ENCODE measurements at places on chromosomes 12 and 14. TPM values are rescaled to one million over a fixed set of nuclear protein-coding genes. Genes with fewer than 3 reads are reported as not detected.

- peaks cover 22% of the 10 kb centered on the region for H3K36me3 ChIP-seq
- DNase-seq: no peak
- H3K27me3 ChIP-seq: no peaks in the 10 kb centered on the region
- H3K4me1 ChIP-seq: peaks cover 58% of the 10 kb centered on the region
Observed at GRCh38 chr12:26954027-26954426, 15.8 kb downstream of the FGFR1OP2 start.

KCNC2 gene
- total RNA-seq: not detected

GRCh38 chr12:43742106-43742505 is 16.5 kb downstream of the PUS7L start:
- no peak overlapping the region for H3K27ac ChIP-seq
- H3K4me1 ChIP-seq: no peaks in the 10 kb centered on the region
- no peaks in the 10 kb centered on the region for H3K27me3 ChIP-seq
- H3K4me3 ChIP-seq: no peak overlapping the region

FGF6 gene
- total RNA-seq: not detected

BCAT1 gene
- total RNA-seq: 2.2 TPM

DNA sequence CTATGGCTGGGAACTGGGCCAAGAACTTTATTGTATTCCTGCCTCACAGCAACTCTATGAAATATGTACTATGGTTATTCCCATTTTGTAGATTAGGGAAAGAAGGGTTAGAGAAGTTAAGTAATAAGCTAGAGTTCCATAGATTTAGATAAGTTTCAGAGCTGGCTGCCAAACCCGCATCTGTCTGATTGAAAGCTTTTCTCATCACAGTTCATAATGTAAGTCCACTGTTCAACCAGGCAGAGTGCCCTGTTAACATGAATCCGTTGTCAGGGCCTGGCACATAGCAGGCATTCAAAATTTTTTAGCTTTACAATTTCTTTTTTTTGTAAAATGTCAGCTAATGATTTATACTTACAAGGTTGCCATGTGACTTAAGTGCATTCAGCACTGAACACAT is 467.3 kb downstream of the NRXN3 start:
- peaks cover 7% of the 10 kb centered on the region for H3K27me3 ChIP-seq
- no peaks in the 10 kb centered on the region for H3K4me1 ChIP-seq
- no peak overlapping the region for H3K4me3 ChIP-seq
- no peaks in the 10 kb centered on the region for H3K36me3 ChIP-seq

HOXC11 gene
- not detected for total RNA-seq

DNA sequence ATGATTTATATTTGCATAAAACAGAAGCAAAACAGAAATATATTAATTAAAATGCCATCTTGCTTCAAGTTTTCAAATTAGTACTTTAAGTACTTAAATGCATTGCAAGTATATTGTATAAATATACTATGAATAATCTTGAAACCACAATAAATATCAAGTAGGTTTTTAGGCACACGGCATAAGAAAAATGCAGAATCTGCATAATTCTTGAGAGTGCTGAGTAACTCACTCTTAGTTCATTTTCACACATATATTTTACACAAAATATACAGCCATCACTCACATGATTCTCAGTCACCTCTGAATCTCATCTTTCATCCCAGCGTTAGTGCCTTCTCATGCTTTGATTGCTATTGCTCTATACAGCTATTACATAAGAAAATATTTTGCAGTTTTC is 51.9 kb downstream of the SLC6A15 start:
- no peak for DNase-seq
- H3K36me3 ChIP-seq: no peaks in the 10 kb centered on the region
- no peaks in the 10 kb centered on the region for H3K4me1 ChIP-seq
- no peak overlapping the region for H3K27ac ChIP-seq
- peaks cover 17% of the 10 kb centered on the region for H3K27me3 ChIP-seq

GRCh38 chr12:53474819-53475218 is 22.9 kb downstream of the PCBP2 start:
- peak overlapping the region; percentile 87 for H3K27ac ChIP-seq
- peak overlapping the region; percentile 53 for H3K4me3 ChIP-seq
- no peak for DNase-seq
- no peaks in the 10 kb centered on the region for H3K27me3 ChIP-seq
- H3K4me1 ChIP-seq: peaks cover 61% of the 10 kb centered on the region

DNA sequence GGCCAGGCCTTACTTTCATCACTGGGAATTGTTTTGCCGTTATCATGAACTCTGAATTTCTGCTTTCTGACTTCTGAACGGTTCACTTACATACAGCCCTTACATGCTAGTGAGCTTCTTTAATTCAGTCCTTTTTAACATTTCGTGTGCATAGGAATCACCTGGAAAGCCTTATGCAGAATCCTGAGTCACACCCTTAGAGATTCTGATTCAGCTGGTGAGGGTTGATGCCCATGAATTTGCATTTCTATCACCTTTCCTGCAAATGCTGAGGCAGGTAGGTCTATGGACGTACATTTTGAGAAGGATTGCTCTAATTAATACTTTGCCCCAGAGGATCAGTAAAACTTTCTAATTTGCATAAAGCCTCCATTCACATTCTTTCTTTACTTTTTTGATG is 44.0 kb downstream of the PPHLN1 start:
- peak overlapping the region; percentile 0 for H3K27ac ChIP-seq
- no peak overlapping the region for H3K4me3 ChIP-seq
- H3K36me3 ChIP-seq: peaks cover 30% of the 10 kb centered on the region
- peaks cover 4% of the 10 kb centered on the region for H3K4me1 ChIP-seq
- H3K27me3 ChIP-seq: no peaks in the 10 kb centered on the region

GRCh38 chr14:22646570-22647254 is 2.6 kb upstream of the OR6J1 start:
- no peak overlapping the region for H3K27ac ChIP-seq
- no peaks in the 10 kb centered on the region for H3K27me3 ChIP-seq
- peaks cover 2% of the 10 kb centered on the region for H3K4me1 ChIP-seq
- no peak overlapping the region for H3K4me3 ChIP-seq
- no peak for DNase-seq

CATSPERB gene
- 4.6 TPM for total RNA-seq

INHBC gene
- 0.19 TPM for total RNA-seq

- H3K4me3 ChIP-seq: no peak overlapping the region
- H3K27me3 ChIP-seq: no peaks in the 10 kb centered on the region
- H3K27ac ChIP-seq: no peak overlapping the region
- no peaks in the 10 kb centered on the region for H3K36me3 ChIP-seq
- H3K4me1 ChIP-seq: peaks cover 9% of the 10 kb centered on the region
Observed at GRCh38 chr14:98069712-98070171, 1202.3 kb downstream of the BCL11B start.

ARHGEF25 gene
- total RNA-seq: 0.27 TPM

GRCh38 chr12:14723763-14724162 is 27.4 kb upstream of the GUCY2C start:
- no peak overlapping the region for H3K27ac ChIP-seq
- peaks cover 4% of the 10 kb centered on the region for H3K36me3 ChIP-seq

DNA sequence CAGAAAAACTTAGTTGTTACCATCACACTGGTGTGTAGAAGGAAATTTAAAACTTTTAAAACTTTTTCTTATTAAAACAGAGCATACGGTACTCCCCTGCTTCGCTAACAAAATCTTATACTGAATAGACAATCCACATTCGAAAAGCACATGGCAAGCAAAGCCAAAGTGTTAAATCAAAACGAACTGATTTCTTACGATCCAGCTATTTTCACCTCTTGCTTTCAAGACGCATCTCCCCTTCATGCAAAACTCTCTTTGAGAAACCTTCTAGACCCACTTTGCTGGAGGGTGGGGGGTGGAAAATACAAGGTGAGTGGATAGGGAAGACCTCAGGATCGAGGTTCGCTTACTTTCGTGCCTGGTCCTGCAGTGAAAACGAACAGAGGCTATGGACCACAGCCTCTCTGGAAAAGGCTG is 328 bp downstream of the INTS13 start:
- peak overlapping the region; percentile 94 for H3K4me3 ChIP-seq
- H3K4me1 ChIP-seq: peaks cover 81% of the 10 kb centered on the region
- H3K27ac ChIP-seq: peak overlapping the region; percentile 99
- peaks cover 7% of the 10 kb centered on the region for H3K36me3 ChIP-seq

DNA sequence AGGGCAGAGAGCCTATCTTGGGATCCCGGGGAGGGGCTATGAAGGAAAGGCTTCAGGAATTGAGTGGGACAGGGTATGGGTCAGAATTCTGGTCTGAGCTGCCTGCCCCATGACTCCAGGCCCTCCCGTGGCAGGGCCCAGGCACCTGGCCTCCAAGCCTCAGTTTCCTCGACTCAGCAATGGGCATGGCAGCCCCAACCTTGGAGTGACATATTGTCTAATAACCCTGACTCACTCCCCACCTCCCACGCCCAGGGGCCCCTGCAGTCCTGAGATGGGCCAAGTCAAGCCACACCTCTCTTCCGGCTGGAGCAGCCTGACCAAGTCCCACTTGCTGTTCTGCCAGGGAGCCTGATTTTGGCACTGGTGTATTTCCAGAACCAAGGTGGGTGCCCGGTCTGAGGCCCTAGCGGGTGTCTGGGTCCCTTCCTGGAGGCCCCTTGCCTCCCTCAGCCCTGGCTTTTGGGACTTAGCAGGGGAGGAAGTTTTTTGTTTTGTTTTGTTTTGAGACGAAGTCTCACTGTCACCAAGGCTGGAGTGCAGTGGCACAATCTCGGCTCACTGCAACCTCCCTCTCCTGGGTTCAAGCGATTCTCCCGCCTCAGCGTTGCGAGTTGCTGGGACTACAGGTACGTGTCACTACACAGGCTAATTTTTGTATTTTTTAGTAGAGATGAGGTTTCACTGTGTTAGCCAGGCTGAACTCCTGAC is 40.3 kb upstream of the RCOR1 start:
- H3K27ac ChIP-seq: no peak overlapping the region
- peaks cover 3% of the 10 kb centered on the region for H3K4me1 ChIP-seq
- peaks cover 5% of the 10 kb centered on the region for H3K27me3 ChIP-seq
- no peak overlapping the region for H3K4me3 ChIP-seq
- DNase-seq: no peak

DNA sequence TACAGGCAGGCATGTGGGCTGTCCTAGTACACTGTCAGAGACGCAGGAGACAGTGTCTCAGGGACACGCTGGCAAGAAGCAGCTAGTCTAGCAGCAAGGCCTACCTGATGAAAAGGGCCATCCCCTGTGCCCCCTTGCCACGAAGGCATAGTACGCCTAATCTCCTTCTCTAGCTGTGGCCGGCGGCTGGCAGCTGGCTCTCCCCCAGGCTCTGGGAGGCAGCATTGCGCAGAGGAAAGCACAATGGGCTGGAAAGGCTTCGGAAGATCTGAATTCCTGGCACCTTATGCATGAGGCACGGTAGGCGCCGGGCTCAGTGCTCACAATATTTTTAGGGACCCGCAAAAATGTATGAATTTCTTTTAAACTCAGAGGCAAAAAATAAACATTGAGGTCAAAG is 16.0 kb upstream of the PLEKHH1 start:
- no peaks in the 10 kb centered on the region for H3K36me3 ChIP-seq
- H3K4me1 ChIP-seq: peaks cover 38% of the 10 kb centered on the region
- H3K27me3 ChIP-seq: peaks cover 5% of the 10 kb centered on the region
- no peak overlapping the region for H3K4me3 ChIP-seq
- no peak for DNase-seq

GRCh38 chr12:64691227-64691794 is 67.9 kb downstream of the GNS start:
- H3K4me1 ChIP-seq: peaks cover 45% of the 10 kb centered on the region
- no peak for DNase-seq
- H3K27me3 ChIP-seq: no peaks in the 10 kb centered on the region
- peaks cover 75% of the 10 kb centered on the region for H3K36me3 ChIP-seq
- peak overlapping the region; percentile 92 for H3K27ac ChIP-seq

DNA sequence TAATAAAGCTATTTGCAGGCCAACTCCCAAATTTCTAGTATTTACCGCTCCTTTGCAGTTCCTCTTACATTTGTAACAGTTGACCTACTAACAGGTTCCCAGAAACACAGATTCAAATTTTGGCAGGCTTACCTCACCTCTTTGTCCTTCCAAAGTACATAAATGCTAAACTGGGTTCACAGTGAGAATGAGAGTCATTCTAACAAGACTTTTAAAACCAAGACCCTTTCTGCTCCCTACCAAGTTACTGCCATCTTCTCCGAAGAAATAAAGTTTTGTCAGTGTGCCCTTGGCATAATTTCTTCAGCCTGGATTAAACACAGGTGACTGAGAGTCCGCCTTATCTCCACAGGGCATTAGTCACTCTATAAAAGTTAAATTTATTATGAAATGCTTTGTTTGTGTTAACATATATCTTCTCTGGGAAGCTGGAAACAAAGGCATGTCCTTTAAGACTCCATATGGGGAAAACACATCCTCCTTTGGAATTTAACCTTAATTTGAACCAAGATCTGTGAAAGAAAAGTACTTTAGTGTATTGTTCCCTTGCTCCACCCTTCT is 28.2 kb downstream of the FOXA1 start:
- no peaks in the 10 kb centered on the region for H3K36me3 ChIP-seq
- no peaks in the 10 kb centered on the region for H3K4me1 ChIP-seq
- H3K27me3 ChIP-seq: peaks cover 4% of the 10 kb centered on the region
- DNase-seq: no peak

- no peak for DNase-seq
- no peaks in the 10 kb centered on the region for H3K4me1 ChIP-seq
- H3K4me3 ChIP-seq: no peak overlapping the region
- no peak overlapping the region for H3K27ac ChIP-seq
- no peaks in the 10 kb centered on the region for H3K36me3 ChIP-seq
Observed at GRCh38 chr14:103232031-103232808, 101.8 kb upstream of the EIF5 start.

CLEC1A gene
- not detected for total RNA-seq

SERPINA9 gene
- not detected for total RNA-seq

DNA sequence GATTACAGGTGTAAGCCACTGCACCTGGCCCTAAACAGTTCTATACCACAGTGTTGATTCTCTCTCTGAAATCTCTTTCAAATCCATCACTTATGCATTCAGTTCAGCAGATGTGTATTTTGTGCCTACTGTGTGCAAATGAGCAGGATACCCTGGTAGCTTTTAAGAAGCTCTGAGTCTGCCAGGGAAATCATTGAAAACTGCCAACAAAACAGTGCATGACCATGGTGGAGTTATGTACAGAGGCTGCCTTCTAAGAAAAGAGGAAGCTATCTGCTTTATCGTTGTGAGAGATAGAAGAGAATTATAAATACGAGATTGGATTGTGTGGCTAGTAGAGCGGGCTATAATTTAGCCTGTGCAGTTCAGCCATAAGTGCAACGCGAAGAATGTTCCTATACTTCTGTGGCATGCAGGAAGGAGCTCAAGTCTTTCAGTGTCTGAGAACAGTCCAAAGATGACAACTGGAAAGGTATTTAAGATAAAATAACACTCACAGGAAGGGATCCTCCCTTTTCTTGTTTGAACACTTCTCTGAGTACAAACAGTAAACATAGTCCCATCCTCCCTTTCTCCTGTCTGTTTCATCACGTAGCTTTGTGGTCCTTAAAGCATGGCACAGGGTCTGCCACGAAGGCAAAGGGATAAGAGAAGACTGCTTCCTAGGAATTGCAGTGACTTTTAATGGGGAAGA is 4.3 kb downstream of the DIP2B start:
- no peak for DNase-seq
- H3K36me3 ChIP-seq: no peaks in the 10 kb centered on the region
- peak overlapping the region; percentile 94 for H3K4me3 ChIP-seq
- H3K4me1 ChIP-seq: peaks cover 61% of the 10 kb centered on the region

FAM186B gene
- total RNA-seq: 0.33 TPM

IAPP gene
- not detected for total RNA-seq

KRT2 gene
- total RNA-seq: 0.62 TPM

SNAPC1 gene
- 4.0 TPM for total RNA-seq

LUM gene
- not detected for total RNA-seq

EFCAB11 gene
- 2.4 TPM for total RNA-seq

- H3K4me3 ChIP-seq: no peak overlapping the region
- H3K27me3 ChIP-seq: no peaks in the 10 kb centered on the region
- H3K36me3 ChIP-seq: no peaks in the 10 kb centered on the region
- no peaks in the 10 kb centered on the region for H3K4me1 ChIP-seq
Observed at GRCh38 chr14:65179918-65180724, 77.8 kb upstream of the MAX start.

HOXC10 gene
- not detected for total RNA-seq

- no peaks in the 10 kb centered on the region for H3K36me3 ChIP-seq
- H3K4me1 ChIP-seq: no peaks in the 10 kb centered on the region
- no peak overlapping the region for H3K4me3 ChIP-seq
- DNase-seq: no peak
- no peak overlapping the region for H3K27ac ChIP-seq
Observed at GRCh38 chr12:58174316-58174715, 232.9 kb downstream of the ATP23 start.

Data from naive thymus-derived CD8-positive, alpha-beta T cell (primary cell).